ENCODE measurements at places on chromosomes 3 and 15.

DNA sequence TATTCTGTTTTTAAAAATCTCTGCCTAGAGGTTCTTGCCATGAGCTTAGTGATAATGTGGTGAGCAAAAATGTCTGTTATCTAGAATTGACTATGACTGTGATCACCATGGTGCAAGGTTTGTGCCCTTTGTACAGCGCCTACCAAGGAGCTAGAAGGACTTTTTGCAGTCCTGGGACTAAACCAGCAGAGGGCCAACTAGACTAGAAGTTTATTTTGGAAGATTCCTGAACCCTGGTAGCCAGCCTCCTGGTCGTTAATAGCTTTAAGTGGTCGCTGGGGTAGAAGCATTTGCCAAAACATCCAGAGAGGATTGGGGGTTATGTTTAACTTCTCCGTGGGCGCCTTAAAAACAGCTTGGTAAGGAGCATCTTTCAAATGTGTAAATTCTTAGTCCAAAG lies 7.8 kb downstream of the SCG5 start:
- no peak for DNase-seq

- DNase-seq: peak; percentile 75
These were observed 33.5 kb downstream of the BCL2L10 start for GRCh38 chr15:52078876-52079700.

GRCh38 chr3:106725566-106725965 lies 651.7 kb upstream of the CCDC54 start:
- no peak for DNase-seq

DNA sequence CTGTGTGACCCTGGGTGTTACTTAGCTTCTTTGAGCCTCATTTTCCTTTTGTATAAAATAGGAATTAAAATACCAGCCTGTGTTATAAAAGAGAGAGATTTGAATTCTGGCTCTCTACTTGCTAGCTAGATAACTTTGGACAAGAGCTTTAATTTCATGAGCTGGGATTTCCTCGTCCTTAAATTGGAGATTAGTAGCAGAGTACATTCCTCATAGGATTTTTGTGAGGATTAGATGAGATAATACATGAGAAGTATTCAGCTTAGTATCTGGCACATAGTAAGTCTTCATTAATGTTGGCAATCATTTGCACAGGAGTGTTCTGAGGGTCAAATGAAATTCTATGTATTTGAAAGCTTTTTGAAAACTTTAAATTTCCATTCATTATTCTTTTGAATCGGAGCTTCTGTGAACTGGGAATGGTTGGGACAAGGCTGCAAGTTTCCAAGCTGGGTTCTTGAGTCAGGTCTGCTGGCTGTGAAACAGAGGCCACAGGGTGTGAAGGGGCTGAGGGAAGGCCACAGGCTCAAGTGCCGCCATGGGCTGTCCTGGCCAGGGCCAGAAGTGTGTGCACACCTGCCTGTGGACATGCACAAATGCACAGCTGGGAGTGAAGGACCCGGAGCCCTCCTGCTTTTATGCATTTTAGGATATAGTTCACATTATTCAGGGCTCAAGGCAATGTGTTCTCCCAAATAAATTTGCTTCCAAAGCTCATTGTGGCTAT lies 17.2 kb downstream of the ALPK3 start:
- DNase-seq: no peak

DNA sequence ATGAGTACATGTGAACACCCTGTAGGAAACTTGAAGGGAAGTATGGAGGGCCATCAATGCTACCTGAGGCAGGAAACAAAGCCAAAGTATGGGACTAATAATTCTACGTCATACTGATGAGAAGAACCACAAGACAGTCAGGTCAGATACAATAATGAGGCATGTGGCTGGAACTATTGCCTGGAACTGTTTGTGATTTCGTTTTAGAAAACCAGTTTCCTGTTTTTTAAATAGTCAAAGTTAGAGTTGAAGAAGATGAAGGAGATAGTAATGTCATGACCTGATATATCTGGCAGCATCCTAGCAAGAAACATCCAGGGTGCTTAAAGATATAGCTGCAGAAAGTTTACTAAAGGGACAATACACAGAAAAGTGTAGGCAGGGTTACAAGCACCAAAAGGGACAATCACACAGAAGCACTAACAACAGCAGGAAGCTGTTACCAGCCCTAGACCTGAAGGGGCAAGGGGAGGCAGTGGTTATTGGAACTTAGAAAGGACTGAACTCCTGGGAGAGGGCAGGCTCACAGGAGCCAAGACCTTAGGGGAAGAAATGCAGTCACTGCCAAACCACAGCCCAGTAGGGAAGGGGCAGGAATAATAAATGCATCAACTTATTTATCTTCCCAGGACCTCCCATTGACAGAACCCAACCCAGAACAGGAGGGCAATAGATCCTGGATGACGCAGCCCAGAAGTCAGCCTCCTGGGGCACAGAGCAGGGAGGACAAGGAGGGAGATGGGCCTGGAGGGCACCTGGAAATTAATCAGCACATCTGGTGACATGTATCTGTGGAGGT lies 302.1 kb upstream of the STT3B start:
- DNase-seq: peak; percentile 59
